ENCODE measurements at places on chromosomes 7 and 10.

GRCh38 chr10:71134732-71135211, 77.6 kb upstream of the UNC5B start:
- DNase-seq: no peak

- DNase-seq: no peak
Measured at GRCh38 chr10:78937800-78938694, 130.7 kb upstream of the ZMIZ1 start.

DNA sequence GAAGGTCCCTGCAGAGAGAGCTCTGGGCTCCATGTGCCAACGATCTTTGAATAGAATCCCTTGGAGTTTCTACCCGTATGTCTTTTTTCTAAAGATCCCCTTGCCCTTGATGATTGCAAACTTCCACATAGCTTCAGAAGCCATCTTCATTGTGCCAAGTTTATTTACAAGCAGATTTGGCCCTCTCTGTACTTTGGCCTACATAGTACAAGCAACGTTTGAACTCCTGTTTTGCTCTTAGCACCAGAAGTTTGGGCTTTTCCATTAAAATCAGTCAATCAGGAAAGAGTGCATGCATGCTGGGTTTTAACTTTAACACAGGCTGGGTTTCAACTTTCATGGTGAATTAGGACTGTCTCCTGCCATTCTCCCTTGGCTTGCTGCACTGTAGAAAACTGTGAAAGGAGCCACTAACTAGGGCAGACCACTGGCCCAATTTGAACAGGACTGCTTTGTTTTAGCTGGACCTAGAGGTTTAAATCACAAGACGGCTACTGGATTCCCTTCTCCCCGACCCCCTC, 557.6 kb upstream of the GALNT17 start:
- DNase-seq: no peak

DNA sequence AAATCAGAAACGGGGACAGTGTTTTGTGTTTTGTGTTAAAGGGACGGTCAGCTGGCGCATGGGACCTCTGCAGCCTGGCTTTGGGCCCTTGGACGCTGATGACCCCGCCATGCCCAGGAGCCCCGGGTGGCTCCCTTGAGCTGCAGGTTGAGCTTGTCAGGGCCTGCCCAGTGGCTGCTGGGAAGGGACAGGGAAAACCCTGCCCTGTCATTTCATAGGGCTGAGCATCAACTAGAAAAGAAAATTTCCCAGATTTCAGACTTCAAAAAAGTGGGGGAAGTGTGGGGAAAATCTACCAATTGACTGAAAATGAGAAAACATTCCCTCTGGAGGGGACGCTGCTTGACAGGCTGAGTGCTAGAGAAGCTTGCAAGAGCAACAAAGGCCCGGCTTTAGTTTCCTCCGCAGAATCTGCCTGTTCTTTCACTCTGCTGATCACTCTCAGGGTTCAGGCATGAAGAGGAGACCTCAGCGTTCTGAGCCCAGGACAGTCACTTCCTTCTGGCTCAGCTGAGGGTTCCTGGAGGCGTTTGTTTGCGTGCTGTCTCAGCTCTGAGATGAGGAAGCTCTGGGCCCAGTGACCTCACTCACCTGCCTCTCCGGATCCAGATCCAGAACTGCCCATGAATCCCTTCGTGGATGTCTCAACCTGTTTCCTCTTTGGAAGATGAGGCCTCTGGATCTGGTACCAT, 18.6 kb upstream of the DNAJB6 start:
- DNase-seq: no peak

- no peak for DNase-seq
Measured at GRCh38 chr7:150359622-150360362, 8.8 kb upstream of the REPIN1 start.

DNA sequence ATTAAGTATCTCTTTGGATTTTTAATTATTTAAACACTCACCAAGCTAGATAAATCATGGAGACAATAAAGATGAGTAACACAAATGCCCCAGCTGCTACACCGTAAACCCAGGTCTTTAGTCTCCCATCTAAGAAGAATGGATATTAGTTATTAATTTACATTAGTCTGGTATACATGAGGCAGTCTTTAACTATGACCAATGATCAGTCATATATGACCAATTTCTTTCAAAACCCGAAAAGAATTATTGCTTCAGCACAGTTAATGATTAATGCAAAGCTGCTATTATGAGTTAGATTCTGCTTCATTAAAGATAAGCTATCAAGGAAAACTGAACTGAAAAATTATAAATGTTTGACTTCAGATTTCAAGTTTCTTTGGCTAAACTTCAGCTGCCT, 402.9 kb downstream of the PHF14 start:
- no peak for DNase-seq

DNA sequence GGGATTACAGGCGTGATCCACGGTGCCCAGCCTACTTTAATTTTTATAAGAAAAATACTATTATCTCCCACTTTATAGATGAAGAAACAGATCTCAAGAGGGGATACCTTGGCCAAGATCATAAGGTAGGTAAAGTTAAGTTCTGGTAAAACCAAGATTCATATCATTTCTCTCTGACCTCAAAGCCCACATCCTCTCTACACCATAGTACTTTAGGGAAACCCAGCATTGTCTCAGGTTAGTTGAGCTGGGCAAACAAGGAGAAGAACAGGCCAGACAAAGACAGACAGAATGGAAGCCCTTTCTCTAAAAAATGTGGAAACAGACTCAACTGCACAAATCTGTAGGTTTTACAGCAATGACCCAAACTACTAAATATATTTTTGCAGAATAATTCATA, 197.7 kb upstream of the FRMD4A start:
- no peak for DNase-seq
